Activated naive CD4-positive, alpha-beta T cell treated with anti-CD3 and anti-CD28 coated beads, Interleukin-2, amount 50 U/mL, for 72 hours (primary cell): ENCODE measurements at places on chromosomes 12 and 14. TPM values are rescaled to one million over a fixed set of nuclear protein-coding genes. Genes with fewer than 3 reads are reported as not detected.

OR4E2 gene
- total RNA-seq, result not detected

GPRC5D gene
- not detected for total RNA-seq

AKAP6 gene
- 2.5 TPM for total RNA-seq

C12orf42 gene
- 0.52 TPM for total RNA-seq

NINJ2 gene
- 6.1 TPM for total RNA-seq

ERP29 gene
- total RNA-seq, result 78.9 TPM

GZMB gene
- 2,337 TPM for total RNA-seq

ADCY4 gene
- 5.7 TPM for total RNA-seq

GYS2 gene
- total RNA-seq, result not detected

SLC6A15 gene
- total RNA-seq, result not detected

CRACR2A gene
- total RNA-seq, result 7.3 TPM

PLEKHA5 gene
- 2.9 TPM for total RNA-seq

DDX23 gene
- total RNA-seq, result 121 TPM

BIN2 gene
- 33.8 TPM for total RNA-seq

RAD9B gene
- total RNA-seq, result 1.9 TPM

TMEM19 gene
- total RNA-seq, result 15.1 TPM

AKAP3 gene
- total RNA-seq, result 4.2 TPM

COX6A1 gene
- 416 TPM for total RNA-seq

OTOGL gene
- total RNA-seq, result not detected

TEX52 gene
- total RNA-seq, result 0.20 TPM
